Large intestine (tissue), 12 donors: ENCODE measurements at places on chromosomes 7 and 10. TPM values are rescaled to one million over a fixed set of nuclear protein-coding genes. Genes with fewer than 3 reads are reported as not detected.

HOXA4 gene
- 19.7 TPM for polyA plus RNA-seq

DNA sequence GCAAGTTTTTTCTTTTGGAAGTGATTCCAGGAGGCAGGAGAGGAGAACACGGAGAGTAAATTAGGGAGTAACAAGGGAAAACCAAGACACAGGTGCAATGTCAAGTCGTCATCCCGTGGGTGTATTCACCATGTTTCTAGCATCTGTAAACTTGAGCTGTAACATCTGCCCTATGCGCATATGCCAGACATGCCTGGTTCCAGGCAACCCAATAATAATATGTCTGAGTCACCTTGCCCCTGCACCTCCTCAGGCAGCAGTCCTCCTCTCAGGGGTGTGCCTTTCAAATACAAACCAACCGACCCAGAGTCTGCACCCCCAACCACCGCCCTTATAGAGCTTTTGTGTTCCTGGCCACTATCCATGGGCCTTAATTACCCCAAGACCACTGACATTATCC, 107.0 kb upstream of the PDE1C start:
- no peak for DNase-seq

NKX2-3 gene
- polyA plus RNA-seq, result 22.1 TPM

STEAP1B gene
- polyA plus RNA-seq, result 1.5 TPM

- DNase-seq, result no peak
Measured at GRCh38 chr7:157446322-157446721, 109.5 kb downstream of the DNAJB6 start.

- DNase-seq, result no peak
Measured at GRCh38 chr7:36635091-36635490, 89.2 kb downstream of the AOAH start.

GRCh38 chr10:35355971-35356724, 19.8 kb downstream of the CCNY start:
- no peak for DNase-seq

DYDC1 gene
- not detected for polyA plus RNA-seq

DNA sequence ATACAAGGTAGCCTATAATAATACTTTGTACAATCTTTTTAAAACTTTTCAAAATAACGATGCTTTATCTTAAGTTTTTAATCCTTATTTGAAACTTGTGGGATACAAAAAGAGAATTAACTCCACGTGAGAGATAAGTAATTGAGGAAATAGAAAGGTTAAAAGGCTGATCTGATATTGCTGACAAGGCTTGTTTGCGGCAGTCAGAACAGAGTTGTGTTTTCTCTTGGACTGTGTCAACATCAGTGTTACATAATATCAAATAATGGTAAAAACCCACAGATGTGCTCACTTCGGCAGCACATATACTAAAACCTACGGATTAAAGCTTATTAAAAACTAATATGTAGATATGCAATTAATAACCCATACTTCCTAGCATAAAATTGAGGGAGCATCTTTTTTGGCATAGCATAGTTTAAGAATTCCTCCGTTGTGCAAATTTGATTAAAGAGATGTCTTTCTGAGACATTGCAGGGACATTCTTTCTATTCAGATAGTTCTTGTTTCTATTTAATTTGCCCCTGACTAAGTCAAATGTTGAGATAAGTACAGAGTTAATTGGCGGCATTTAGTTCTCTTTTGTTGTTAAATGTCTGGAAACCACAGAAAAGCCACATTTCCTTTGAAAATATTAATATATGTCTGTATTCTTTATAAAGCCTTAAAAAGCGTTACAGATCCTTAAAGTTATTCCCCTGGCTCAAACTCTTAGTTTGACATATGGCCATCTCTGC, 63.3 kb downstream of the FAM185A start:
- DNase-seq, result no peak

- DNase-seq, result no peak
Measured at GRCh38 chr10:69731184-69731583, 70.5 kb upstream of the COL13A1 start.

DNA sequence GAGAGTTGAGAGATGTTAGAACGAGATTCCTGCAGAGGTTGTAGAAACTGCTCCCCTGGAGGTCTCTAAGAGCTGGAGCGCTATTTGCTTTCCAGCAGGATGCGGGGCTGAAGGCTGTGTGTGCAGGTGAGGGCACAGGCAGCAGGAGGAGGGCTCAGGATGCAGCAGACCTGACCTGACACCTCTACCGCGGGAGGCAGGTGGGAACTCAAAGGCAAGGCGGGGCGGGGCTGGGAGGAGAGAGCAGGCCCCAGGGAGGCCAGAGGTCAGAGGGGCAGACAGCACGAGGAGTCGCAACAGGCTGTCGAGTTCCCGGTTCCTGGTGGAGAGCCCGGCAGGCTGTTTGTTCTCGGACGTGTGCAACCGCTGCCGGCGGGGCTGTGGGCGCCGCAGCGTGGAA, 7.9 kb upstream of the CRTAC1 start:
- peak; percentile 21 for DNase-seq

GRCh38 chr10:80260295-80261243, 28.9 kb downstream of the MAT1A start:
- no peak for DNase-seq

GRCh38 chr10:79144351-79145173, 75.8 kb downstream of the ZMIZ1 start:
- DNase-seq, result no peak

DNA sequence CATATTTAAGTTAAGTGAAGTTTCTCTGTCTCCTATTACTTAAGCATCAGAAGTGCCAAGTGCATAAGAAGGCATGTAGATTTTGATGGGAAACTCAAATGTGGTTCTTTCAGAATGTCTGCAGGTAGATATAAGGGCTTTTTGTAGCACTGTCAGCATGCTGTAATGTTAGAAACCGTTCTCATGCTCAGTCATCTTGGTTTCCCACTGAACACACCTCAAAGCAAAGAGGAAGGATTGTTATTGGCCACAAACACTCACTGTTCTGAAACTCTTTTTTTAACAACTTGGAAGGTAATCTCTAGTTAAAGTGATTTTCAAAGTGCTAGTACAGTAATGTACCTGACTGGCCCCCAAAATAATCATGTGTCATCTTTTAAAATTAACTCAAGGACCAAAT, 126.0 kb downstream of the AASS start:
- no peak for DNase-seq

- no peak for DNase-seq
Measured at GRCh38 chr10:13003004-13003403, 1.5 kb upstream of the CCDC3 start.

HECTD2 gene
- polyA plus RNA-seq, result 14.5 TPM

GRCh38 chr7:2713370-2713769, 25.4 kb downstream of the AMZ1 start:
- DNase-seq, result peak; percentile 26

GRCh38 chr7:144884896-144885295, 49.0 kb upstream of the TPK1 start:
- no peak for DNase-seq

STEAP2 gene
- 19.2 TPM for polyA plus RNA-seq

SH2D4B gene
- polyA plus RNA-seq, result 0.01 TPM

GRCh38 chr10:1043532-1043995, 5.4 kb downstream of the IDI1 start:
- DNase-seq, result no peak

DNA sequence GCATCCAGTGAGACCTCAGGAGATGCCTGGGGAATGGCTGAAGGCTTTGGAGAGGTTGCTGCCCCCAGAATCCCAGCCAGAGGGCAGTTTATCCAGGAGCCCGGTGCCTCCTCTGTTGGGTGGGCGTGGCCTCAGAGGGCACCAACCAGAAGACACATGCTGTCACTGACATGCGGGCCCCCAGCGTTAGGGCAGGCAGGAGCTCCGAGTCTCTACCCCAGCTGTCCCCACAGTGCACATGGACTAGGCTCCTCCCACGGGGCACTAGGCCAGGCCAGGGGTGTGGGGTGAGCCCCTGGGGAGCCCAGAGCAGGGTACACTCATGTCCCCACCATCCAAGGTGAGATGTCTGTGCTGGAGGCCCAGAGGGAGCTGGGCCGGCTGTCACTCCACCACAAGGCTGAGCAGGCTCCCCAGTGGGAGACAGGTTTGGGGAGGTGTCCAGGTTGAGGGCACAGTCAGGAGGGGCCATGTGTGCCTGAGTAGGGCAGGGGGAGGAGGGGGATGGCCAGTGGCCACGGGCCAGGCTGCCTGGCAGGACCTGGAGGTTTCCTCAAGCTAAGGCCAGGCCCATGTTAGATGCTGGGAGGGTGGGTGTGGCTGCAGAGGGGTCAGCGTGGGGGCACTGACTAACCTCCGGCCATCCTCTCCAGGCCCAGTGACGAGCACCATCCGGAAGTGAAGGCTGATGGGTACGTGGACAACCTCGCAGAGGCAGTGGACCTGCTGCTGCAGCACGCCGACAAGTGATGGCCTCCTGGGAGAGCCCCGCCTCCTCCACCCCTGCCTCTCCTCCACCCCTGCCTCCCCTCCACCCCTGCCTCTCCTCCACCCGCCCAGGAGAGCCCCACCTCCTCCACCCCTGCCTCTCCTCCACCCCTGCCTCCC, 131.3 kb downstream of the FAM53B start:
- no peak for DNase-seq

CD36 gene
- 84.9 TPM for polyA plus RNA-seq

ANXA8L1 gene
- polyA plus RNA-seq, result 7.9 TPM

DNA sequence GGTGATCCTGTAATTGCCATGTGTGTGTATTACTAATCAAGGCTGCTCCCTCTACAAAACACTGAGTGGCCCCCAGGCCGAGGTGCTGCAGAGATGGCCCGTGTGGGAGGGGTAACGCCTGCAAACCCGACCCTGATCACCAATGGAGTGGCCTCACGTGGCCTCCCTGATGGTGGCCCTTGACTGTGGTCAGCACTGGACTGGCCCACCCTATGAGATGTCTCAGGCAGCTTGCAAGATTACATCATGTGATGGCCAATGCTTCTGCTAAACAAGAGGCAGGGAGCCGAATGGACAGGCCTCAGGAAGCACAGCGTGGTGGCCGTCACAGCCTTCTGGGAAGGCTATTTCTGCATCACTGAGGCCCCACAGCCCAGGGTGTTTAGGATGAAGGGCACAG, 186.4 kb downstream of the MGMT start:
- DNase-seq, result no peak

DNA sequence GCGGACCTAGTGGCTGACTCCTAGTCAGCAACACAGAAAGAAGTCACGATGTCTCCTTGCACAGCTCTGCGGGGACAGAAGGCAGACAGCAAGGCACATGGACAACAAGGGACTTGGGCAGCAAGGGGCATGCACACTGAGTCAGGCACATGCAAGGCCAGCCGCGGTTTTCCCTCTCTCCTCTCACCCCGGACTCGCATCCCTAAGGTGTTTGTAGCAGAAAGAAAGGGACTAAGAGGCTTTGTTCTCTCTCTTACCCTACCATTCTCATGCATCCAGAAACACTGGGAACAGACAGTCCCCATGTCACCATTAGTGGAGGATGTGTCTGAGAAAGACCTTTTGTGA, 193.3 kb upstream of the PHF14 start:
- no peak for DNase-seq

HTR7 gene
- 2.2 TPM for polyA plus RNA-seq

DNA sequence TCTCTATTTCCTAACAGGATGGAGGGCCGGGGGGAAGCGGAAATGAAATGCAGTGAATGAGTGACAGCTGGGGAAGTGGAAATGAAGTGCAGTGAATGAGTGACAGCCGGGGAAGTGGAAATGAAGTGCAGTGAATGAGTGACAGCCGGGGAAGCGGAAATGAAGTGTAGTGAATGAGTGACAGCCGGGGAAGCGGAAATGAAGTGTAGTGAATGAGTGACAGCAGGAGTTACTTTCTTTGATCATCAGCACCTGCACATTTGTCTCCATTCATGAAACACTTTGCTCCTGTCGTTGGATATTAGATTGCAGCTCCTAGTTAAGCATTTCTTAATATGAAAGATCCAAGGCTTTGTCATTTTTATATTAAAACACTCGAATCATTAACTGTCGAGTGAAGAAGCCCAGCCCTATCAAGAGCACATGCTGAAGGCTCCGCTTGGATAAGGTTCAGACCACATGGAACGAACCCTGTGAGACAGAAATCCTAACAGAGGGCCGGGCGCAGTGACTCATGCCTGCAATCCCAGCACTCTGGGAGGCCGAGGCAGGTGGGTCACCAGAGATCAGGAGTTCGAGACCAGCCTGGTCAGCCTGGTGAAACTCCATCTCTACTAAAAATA, 406.0 kb upstream of the ADARB2 start:
- DNase-seq, result no peak

- peak; percentile 68 for DNase-seq
Measured at GRCh38 chr10:57891201-57892006, 376.3 kb downstream of the IPMK start.

GRCh38 chr7:53191191-53191695, 155.8 kb downstream of the POM121L12 start:
- DNase-seq, result no peak
